Ovary (tissue), 10 donors: ENCODE measurements at places on chromosomes 3 and 15. TPM values are rescaled to one million over a fixed set of nuclear protein-coding genes. Genes with fewer than 3 reads are reported as not detected.
A peak's percentile ranks its signal among the peaks of the same experiment; 100 is the strongest.

Gene IGSF11
- 18.0 TPM for total RNA-seq

Gene ECE2
- not detected for total RNA-seq

Gene KBTBD12
- 1.1 TPM for total RNA-seq

GRCh38 chr3:160434071-160434470, 15.5 kb downstream of the TRIM59 start:
- H3K4me1 ChIP-seq: no peaks in the 10 kb centered on the region
- no peak for DNase-seq
- H3K27ac ChIP-seq: no peak overlapping the region
- H3K4me3 ChIP-seq: no peak overlapping the region
- H3K27me3 ChIP-seq: no peaks in the 10 kb centered on the region
- H3K36me3 ChIP-seq: no peaks in the 10 kb centered on the region

DNA sequence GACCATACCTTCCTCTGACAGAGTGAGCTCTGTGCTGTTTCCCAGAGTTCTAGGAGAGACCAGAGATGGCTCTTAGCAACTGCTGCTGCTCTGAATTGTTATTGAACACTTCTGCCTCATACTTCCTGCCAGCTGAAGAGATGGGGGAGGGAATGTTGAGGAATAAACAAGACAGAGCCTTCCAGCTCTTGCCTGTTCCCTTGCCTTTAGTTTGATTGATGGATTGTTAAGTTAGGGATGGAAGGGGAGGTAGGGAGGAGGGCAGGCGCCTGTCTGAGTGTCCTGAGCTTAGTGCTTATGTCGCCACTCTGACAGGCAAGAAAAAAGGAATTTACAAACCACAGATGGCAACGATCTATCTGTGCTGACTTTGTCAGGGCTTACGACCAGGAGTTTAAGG, 42.8 kb downstream of the ZNF609 start:
- DNase-seq: no peak
- no peak overlapping the region for H3K4me3 ChIP-seq
- H3K36me3 ChIP-seq: no peaks in the 10 kb centered on the region
- H3K27me3 ChIP-seq: no peaks in the 10 kb centered on the region
- H3K27ac ChIP-seq: no peak overlapping the region

- H3K27me3 ChIP-seq: no peaks in the 10 kb centered on the region
- no peaks in the 10 kb centered on the region for H3K36me3 ChIP-seq
- H3K4me1 ChIP-seq: peaks cover 5% of the 10 kb centered on the region
- H3K27ac ChIP-seq: no peak overlapping the region
- no peak overlapping the region for H3K4me3 ChIP-seq
- DNase-seq: no peak
Observed at GRCh38 chr3:71399478-71399877, 184.1 kb downstream of the FOXP1 start.

DNA sequence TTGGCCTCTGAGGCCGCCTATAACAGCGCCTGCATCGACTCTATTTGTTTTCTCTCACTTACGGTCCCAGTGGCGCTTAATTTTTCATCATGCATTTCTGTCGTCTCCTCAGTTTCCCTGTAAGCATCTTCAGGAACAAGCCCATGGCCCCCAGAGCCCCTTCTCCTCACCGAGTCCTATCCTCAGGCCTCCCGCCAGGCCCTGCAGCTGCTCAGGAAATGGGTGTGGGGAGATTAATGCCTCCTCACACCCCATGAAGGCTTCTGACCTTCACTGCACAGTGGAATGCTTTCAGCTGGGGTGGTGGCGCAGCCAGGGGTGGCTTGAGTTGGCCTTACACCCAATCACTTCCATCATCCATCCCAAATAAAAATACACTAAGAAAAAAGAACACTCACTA, 260.4 kb downstream of the FAM43A start:
- H3K27ac ChIP-seq: no peak overlapping the region
- H3K27me3 ChIP-seq: no peaks in the 10 kb centered on the region
- H3K4me1 ChIP-seq: no peaks in the 10 kb centered on the region
- no peak for DNase-seq
- H3K4me3 ChIP-seq: no peak overlapping the region

- no peak overlapping the region for H3K27ac ChIP-seq
- H3K27me3 ChIP-seq: no peaks in the 10 kb centered on the region
- peak; percentile 22 for DNase-seq
- H3K4me1 ChIP-seq: peaks cover 14% of the 10 kb centered on the region
- no peaks in the 10 kb centered on the region for H3K36me3 ChIP-seq
- H3K4me3 ChIP-seq: no peak overlapping the region
Observed at GRCh38 chr3:128319741-128320141, 146.9 kb downstream of the DNAJB8 start.

DNA sequence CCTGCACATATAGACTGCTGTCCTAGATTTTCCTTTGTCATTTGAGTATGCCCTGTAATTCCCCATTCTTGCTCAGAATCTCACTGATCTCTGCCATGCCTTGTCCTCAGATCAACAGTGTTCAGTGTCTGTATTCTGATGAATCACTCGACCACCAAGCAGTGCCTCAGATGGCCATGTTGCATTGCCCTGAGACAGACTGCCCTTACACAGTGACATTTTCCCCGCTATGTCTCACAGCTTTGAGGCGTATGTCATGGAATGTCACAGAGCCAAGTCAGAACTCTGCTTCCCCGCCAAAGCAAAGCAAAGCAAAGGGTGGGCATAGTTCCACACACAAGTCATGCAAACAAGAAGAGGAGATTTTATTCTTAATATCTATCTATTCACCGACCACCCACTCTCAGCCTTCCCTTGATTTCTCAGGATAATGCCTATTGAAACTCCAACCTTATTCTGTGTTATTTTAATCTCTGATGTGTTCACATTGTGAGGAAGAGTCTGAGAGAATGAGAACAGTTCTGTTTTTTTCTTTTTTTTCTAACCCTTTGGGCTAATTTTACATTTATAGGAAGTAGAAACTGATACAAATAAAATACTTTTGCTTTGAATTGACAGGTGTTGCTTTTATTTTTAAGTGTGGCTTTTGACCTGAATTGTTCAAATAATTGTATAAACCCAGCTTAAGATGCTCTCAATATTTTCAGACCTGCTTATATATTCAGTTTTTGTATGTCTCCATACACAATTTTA, 16.9 kb upstream of the PSMD6 start:
- no peaks in the 10 kb centered on the region for H3K27me3 ChIP-seq
- no peak overlapping the region for H3K27ac ChIP-seq
- no peaks in the 10 kb centered on the region for H3K36me3 ChIP-seq
- H3K4me3 ChIP-seq: no peak overlapping the region

- no peaks in the 10 kb centered on the region for H3K36me3 ChIP-seq
- no peaks in the 10 kb centered on the region for H3K27me3 ChIP-seq
- no peak overlapping the region for H3K27ac ChIP-seq
- no peaks in the 10 kb centered on the region for H3K4me1 ChIP-seq
- DNase-seq: no peak
Observed at GRCh38 chr3:14154895-14155440, 23.4 kb downstream of the XPC start.

GRCh38 chr3:30871720-30872119, 22.7 kb downstream of the GADL1 start:
- no peak for DNase-seq
- no peak overlapping the region for H3K27ac ChIP-seq
- H3K4me3 ChIP-seq: no peak overlapping the region
- H3K4me1 ChIP-seq: no peaks in the 10 kb centered on the region
- H3K36me3 ChIP-seq: no peaks in the 10 kb centered on the region
- H3K27me3 ChIP-seq: no peaks in the 10 kb centered on the region

DNA sequence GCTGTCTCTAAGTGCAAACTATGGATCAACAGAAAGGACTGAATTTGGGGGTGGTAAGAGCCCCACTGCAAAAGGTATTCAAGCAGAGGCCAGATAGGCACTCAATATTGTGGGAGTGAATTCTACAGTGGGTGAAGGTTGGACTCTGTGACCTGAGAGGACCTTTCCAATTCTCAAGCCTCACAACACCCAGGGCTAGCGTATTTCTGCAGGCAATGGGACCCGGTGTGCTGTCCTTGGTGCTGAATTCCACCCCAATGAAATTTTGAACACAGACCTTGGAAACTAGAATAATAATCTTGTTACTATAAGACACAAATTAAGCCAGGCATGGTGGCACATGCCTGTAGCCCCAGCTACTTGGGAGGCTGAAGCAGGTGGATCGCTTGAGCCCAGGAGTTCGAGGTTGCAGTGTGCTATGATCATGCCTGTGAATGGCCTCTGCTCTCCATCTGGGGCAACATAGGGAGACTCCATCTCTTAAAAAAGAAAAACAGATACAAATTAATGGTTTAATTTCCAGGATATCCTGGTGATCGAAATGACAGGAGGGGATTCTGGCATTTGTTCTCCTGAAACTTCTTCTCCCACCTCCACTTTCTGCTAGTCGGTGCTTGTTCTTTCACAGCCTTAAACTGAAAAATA, 135.4 kb downstream of the RAB11A start:
- no peaks in the 10 kb centered on the region for H3K36me3 ChIP-seq
- no peak for DNase-seq
- no peak overlapping the region for H3K27ac ChIP-seq
- no peaks in the 10 kb centered on the region for H3K4me1 ChIP-seq
- no peak overlapping the region for H3K4me3 ChIP-seq
- no peaks in the 10 kb centered on the region for H3K27me3 ChIP-seq

GRCh38 chr3:72595376-72595775, 252.9 kb downstream of the SHQ1 start:
- DNase-seq: no peak
- peaks cover 2% of the 10 kb centered on the region for H3K4me1 ChIP-seq
- H3K36me3 ChIP-seq: no peaks in the 10 kb centered on the region
- no peak overlapping the region for H3K4me3 ChIP-seq

DNA sequence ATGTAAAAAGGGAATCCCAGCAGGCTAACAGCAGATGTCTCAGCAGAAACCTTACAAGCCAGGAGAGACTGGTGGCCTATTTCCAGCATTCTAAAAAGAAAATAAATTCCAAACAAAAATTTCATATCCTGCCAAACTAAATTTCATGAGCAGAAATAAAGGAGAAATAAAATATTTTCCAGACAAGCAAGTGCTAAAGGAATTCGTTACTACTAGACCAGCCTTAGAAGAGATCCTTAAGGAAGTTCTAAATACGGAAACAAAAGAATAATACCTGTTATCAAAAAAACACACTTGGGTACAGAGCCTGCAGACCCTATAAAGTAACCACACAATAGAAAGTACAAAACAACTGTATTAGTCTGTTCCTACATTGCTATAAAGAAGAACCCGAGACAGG, 41.4 kb downstream of the HDGFL3 start:
- H3K27me3 ChIP-seq: no peaks in the 10 kb centered on the region
- no peaks in the 10 kb centered on the region for H3K4me1 ChIP-seq
- DNase-seq: no peak
- no peak overlapping the region for H3K4me3 ChIP-seq
- H3K36me3 ChIP-seq: no peaks in the 10 kb centered on the region

GRCh38 chr15:96329403-96329981, 1.0 kb upstream of the NR2F2 start:
- peaks cover 2% of the 10 kb centered on the region for H3K4me1 ChIP-seq
- H3K27me3 ChIP-seq: no peaks in the 10 kb centered on the region
- peak overlapping the region; percentile 73 for H3K4me3 ChIP-seq
- DNase-seq: no peak
- peaks cover 4% of the 10 kb centered on the region for H3K36me3 ChIP-seq
- peak overlapping the region; percentile 98 for H3K27ac ChIP-seq

- H3K27me3 ChIP-seq: no peaks in the 10 kb centered on the region
- no peak for DNase-seq
- H3K4me1 ChIP-seq: no peaks in the 10 kb centered on the region
- no peak overlapping the region for H3K27ac ChIP-seq
- no peaks in the 10 kb centered on the region for H3K36me3 ChIP-seq
Observed at GRCh38 chr3:40078590-40078989, 230.9 kb upstream of the EIF1B start.

- H3K27ac ChIP-seq: no peak overlapping the region
- no peak for DNase-seq
- no peaks in the 10 kb centered on the region for H3K36me3 ChIP-seq
- H3K4me1 ChIP-seq: no peaks in the 10 kb centered on the region
- H3K27me3 ChIP-seq: no peaks in the 10 kb centered on the region
Observed at GRCh38 chr3:197889204-197889930, 60.6 kb upstream of the RPL35A start.

DNA sequence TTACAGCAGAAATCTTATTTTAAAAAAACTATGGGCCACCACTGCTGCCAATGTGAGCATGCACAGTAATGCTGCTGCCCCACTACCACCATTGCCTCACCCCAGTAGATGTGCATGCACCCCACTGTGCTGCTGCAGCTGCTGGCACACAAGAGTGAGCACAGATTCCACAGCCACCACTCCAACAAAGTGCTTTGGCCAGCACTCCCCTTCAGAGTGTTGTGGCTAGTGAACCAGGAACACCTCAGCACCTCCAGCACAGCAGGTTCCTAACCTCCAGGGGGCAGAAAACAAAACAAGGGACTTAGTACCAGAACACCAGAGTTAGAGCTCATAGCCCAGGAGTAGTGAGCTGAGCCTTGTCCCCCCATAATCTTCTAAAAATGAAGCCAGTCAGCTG, 629.6 kb downstream of the PYDC2 start:
- no peak overlapping the region for H3K27ac ChIP-seq
- no peaks in the 10 kb centered on the region for H3K4me1 ChIP-seq
- no peaks in the 10 kb centered on the region for H3K27me3 ChIP-seq
- H3K4me3 ChIP-seq: no peak overlapping the region

GRCh38 chr15:48510976-48511375, 134.5 kb downstream of the FBN1 start:
- no peak overlapping the region for H3K4me3 ChIP-seq
- no peaks in the 10 kb centered on the region for H3K36me3 ChIP-seq
- H3K27me3 ChIP-seq: no peaks in the 10 kb centered on the region
- no peak for DNase-seq
- H3K27ac ChIP-seq: no peak overlapping the region

DNA sequence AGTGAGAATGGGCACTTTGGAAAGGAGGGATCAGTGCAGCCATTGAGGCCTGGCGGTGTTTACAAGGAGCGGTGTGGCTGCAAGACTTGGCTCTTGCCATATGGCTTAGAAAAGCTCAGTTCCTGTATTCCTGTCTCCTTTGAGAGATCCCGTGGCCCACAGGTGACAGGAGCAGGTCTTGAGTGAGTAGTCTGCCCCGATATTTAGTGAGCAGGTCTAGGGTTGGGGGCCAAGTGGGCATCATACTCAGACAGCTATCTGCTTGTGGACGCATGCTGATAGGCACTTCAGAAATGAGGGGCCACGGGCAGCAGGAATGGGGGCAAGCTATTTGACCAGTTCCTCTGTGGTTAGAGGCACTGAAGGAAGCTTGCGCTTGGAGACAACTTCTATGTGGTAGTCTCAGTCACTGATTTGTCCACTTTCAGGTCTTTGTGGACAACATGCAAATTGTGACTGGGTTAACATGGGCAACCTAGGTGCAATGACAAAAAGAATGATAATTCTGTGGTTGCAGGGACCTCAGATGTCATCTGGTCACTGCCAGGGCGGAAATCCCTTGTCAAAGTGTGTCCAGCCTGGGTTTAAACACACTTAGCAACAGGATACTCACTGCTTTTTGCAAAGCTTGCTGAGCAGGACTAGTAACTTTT, 1.1 kb downstream of the TMED3 start:
- no peak for DNase-seq
- H3K4me3 ChIP-seq: peak overlapping the region; percentile 44
- H3K4me1 ChIP-seq: peaks cover 11% of the 10 kb centered on the region
- H3K27ac ChIP-seq: no peak overlapping the region

- H3K27ac ChIP-seq: no peak overlapping the region
- DNase-seq: no peak
- H3K4me1 ChIP-seq: no peaks in the 10 kb centered on the region
- H3K36me3 ChIP-seq: no peaks in the 10 kb centered on the region
- no peaks in the 10 kb centered on the region for H3K27me3 ChIP-seq
Observed at GRCh38 chr15:39860200-39860599, 59.9 kb downstream of the GPR176 start.

GRCh38 chr3:127374086-127375010, 86.5 kb upstream of the PRR20G start:
- no peak overlapping the region for H3K4me3 ChIP-seq
- no peaks in the 10 kb centered on the region for H3K36me3 ChIP-seq
- H3K4me1 ChIP-seq: no peaks in the 10 kb centered on the region
- no peak for DNase-seq
